GM06990 (cell line): ENCODE measurements at places on chromosomes 6 and 20.

DNA sequence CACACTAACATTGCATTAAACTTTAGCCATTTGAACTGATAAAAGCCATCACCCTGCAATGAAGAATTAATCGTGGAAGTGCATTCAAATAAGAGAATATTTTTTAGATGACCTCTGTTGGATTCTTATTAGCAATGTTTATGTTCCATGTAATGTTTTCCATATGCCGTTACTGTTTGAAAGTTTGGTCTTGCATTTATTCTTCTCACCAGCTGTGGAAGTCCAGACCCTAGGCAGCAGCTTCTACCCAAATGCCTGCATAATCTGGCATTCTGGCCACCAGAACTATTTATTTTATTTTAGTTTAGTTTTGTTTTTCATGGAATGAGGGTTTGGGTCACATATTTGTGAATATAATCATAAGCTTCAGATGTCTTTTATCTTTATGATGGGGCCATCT lies 140.4 kb downstream of the SAMD5 start:
- no peak for DNase-seq

GRCh38 chr6:14129575-14129974 lies 12.0 kb downstream of the CD83 start:
- DNase-seq: no peak

DNA sequence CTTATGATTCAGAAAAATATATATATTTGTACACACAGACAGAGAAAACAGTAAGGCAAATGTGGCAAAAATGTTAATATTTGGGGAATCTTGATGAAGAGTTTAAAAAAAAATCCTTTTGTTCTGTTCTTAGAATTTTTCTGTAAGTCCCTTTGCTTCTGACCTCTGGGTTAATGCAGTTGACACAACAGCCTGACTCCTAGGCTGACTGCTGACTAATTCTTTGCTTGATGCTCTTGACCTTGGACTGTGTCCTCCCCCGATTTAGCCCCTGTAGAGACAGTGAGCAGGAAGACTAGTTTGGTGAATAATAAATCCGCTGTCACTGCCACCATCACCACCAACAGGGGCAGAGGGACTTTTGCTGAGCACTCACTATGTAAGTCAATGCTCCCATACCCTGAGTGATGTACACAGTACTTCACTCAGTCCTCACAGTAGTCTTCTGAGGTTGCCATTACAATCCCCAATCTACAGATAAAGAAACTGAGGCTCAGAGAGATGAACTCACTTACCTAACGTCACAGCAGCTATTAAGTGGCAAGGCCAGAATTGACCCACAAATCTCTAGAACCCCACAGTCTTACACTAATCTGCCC lies 71.7 kb downstream of the SNX5 start:
- no peak for DNase-seq

DNA sequence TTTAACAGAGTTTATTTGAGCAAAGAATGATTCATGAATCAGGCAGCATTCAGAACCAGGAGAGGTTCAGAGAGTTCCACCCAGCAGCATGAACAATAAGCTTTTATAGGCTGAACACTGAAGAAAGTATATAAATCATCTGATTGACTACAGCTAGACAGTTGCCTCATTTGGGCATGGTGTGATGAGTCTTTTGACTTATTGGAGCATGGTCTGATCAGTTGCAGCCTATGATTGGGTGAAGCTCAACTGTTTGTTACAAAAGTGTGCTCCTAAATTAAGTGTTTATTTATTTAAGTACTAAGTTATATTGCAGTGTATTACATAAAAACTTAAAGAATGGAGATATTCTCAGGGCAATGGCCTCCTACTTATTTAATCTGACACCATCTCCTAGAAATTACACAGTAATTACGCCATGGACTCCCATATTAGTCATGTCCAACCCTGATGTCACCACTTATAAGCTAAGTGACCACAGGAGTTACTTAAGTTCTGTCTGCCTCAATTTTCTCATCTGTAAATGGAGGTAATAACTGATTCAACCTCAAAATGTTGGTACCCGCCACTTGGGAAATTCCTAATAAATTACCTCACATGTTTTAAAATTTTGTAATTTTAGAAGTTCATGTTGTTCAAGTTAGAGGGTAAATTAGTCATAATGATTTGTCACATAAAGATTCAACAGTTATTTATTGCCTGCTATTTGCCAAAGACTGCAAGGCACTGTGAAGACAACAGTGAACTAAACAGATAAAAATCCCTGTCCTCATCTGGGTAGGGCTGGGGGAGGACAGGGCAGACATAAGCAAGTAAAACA lies 15.2 kb upstream of the ROS1 start:
- DNase-seq: no peak

GRCh38 chr6:33108307-33108706 lies 32.5 kb downstream of the HLA-DPB1 start:
- no peak for DNase-seq

DNA sequence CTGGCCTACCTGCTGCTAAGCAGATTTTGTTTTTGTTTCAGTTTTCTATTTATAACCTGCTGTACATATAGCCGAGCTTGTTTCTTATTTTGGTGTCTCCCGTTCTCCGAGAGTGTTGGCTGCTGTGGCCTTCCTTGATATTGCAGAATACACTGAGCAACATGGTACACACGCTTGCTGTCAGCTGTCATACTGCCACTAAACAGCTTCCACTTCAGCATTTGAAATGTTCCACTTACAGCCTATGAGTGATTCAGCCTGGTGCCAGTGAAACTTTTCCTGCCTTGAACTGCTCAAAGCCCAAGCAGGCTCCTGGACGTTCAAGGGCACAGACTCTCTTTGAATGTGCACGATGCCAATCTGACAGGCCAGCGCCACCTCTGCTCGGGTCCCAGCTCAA lies 87.1 kb downstream of the PSMG4 start:
- no peak for DNase-seq

GRCh38 chr6:110944681-110945151 lies 13.8 kb upstream of the GTF3C6 start:
- peak; percentile 80 for DNase-seq

GRCh38 chr6:95819939-95820338 lies 195.8 kb upstream of the FUT9 start:
- no peak for DNase-seq

DNA sequence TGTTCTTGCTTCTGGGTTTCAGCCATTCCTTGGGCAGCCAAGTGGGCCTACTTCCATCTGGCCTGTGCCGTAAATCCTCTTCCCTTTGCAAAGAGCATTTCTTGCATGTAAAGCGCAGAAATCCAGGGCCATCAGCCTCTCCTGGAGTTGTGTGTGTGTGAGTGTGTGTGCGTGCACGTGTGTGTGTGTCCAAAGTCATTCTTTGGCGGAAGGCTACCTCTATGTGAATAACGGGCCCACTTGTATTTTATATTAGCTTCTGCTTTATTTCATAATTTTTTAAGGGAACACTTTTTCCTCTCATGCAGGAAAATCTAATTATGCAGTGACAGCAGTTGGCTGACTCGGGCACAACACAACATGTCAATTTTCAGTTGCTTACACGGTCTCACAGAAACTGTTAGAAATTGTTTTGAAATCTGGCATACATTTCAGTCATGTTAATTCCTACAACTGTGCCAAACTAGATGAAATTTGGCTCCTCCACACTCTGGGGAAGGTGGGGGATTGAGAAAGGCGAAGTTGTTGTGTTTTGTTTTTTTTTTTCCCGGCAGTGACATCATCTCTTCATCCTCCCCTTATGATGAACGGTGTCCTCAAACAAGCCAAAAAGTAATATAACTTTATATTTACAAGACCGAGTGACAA lies 223.7 kb upstream of the TSHZ2 start:
- no peak for DNase-seq

GRCh38 chr6:41334482-41335040 lies 847 bp upstream of the NCR2 start:
- no peak for DNase-seq

DNA sequence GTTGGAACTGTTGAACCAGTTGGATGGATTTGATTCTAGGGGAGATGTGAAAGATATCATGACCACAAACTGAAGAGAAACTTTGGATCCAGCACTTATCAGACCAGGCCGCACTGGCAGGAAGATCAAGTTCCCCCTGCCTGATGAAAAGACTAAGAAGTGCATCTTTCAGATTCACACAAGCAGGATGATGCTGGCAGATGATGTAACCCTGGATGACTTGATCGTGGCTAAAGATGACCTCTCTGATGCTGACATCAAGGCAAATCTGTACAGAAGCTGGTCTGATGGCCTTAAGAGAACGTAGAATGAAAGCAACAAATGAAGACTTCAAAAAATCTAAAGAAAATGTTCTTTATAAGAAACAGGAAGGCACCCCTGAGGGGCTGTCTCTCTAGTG lies 72.8 kb upstream of the CDYL start:
- no peak for DNase-seq

- no peak for DNase-seq
Observed at GRCh38 chr6:157017861-157018260, 240.7 kb downstream of the ARID1B start.

- DNase-seq: peak; percentile 44
Observed at GRCh38 chr6:37819802-37820717, 533 bp downstream of the ZFAND3 start.
